ENCODE measurements at places on chromosomes 3 and 15.

GRCh38 chr3:5376761-5377160, 189.3 kb downstream of the EDEM1 start:
- DNase-seq: no peak

DNA sequence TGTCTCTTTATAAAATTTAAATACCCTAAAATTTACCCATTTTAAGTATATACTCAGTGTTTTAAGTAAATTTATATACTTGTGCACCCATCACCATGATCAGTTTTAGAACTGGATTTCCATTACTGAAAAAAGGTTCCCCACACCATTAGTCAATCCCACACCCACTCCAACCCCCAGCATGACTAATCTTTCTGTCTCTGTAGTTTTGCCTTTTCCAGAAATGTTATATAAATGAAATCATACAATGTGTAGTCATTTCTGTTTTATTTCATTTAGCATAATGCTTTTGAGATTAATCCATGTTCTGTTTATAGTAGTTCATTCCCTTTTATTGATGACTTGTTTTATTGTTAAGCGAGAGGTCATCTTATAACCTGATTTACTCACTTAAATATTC, 66.1 kb upstream of the LIMD1 start:
- no peak for DNase-seq

- no peak for DNase-seq
Measured at GRCh38 chr3:136151219-136151618, 44.9 kb downstream of the MSL2 start.

DNA sequence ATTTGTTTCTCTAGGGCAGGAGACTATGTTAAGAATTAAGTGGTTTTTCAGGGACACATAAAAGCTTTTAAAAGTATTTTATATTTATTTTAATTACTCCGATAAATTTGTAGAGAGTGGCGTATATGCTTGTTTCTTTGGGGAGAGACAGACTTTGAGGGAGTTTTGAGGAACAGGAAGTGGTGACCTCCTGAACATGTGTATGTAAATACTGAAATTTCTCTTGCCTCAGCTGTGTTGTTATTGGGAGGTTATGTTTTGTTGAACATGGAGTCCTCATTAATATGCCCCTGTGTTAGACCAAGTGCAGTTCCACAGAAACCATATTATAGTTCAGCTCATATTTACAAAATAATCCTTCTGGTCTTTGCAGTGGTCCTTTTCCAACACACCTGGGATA, 41.8 kb upstream of the UTS2B start:
- DNase-seq: no peak

GRCh38 chr3:105579439-105579838, 212.7 kb downstream of the ALCAM start:
- DNase-seq: no peak

DNA sequence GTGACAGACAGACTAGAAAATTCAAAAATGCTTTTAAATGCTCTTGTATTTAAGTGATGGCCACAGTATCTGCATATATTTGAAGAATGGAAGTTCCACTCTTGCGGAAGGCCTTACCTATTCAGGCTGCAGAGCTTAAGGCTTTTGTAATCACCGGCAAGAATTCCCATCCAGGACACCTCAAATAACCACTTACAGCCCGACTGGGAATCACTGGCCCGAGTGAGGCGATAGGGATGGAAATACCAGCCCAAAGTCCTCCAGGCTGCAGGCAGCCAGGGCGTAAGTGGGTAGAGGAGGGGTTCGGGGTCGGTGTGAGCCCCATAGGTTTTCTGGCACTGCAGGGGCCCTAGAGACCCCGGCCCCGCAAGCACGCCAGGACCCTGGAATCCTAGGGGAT, 9.5 kb downstream of the CMTM7 start:
- no peak for DNase-seq

- DNase-seq: no peak
Measured at GRCh38 chr3:148759430-148759829, 61.7 kb downstream of the AGTR1 start.

DNA sequence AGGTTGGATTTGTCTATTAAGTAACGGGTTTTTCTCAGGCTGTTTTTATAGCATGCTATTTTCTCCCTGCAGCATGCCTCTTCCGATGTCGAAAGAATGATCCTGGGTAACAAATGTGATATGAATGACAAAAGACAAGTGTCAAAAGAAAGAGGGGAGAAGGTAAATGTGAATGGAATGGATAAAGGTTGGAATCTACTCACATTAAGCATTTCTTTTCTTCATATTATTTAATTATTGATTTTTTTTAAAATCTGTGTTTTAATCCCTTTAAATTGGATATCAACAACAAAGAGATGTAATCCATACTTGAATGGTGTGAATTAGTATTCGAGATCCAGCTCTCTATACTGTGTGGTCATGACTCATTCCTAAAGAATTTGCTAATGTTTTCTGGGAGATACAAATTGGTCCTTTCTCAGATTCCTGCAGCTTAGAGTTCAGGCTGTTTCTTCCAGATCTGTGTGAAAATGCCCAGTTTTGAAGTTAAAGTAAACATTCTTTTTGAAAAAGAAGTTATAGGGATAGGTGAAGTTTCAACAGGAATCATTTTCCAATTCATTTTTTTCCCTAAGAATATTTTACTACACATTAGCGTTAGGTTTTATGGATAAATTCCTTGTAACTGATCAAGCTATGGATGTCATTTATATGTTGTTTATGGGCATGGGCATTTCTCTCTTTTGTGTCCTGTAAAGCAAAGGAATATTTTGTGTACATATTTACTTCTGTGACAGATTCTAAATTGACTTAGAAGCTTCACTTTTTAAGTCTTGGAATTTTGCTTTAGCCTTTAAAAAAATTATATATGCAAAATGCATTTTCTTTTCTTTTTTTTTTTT, 20.8 kb upstream of the APH1B start:
- DNase-seq: no peak

DNA sequence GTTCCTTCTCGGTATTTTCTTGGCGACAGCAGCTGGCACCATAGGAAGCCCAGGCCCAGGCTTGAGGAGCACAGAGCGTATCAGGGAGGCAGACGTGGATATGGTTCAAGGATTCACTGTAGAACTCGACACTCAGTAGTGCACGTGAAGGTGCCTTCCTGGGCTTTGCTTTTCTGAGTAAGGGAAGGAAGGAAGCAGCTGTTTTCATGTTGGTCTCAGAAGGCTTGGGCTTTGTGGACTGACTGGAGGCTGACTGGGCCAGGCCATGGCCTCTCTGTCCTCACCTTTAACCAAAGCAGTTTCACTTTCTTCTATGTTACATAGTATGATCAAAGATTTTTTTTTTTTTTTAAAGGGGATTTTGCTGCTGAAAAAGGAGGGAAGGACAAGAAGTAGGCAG, 6.9 kb upstream of the GHRL start:
- DNase-seq: no peak

DNA sequence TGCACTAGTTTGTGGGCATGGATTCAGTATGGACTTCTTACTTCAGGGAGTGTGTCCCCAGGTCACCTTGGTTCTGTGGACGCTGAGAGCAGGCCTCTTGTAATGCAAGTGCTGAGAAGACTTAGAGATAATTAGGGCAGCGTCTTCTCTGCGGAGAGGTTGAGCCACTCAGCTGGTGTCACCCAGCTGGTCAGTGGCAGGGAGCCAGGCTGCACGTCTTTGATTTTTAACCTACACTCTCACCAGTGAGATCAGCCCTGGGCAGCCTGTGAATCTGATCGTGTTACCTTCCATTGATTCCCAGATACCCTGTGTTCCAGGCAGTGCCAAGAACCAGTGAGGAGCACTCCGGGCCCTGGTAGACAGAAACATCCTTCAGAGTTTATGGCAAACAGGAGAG, 92.6 kb downstream of the SLCO3A1 start:
- DNase-seq: no peak

DNA sequence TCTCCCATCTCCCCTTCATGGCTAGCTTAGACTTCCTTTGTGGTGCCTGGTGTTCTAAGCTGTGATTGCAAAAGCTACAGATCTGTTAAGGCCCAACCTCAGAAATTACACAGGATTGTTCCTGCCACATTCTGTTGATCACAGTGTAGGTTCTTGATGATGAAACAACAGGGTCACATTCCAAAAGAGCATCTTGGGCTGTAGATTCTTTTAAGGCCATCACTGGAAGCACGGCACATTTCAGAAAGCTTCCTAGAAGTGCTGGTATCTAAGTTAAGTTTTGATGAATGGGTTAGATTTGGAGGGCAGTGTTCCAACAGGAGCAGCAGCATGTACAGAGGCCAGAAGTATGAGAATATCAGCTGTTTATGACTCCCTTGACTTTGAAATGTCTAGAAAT, 107.5 kb upstream of the SKOR1 start:
- DNase-seq: no peak

- no peak for DNase-seq
Measured at GRCh38 chr3:133040696-133041523, 2.7 kb downstream of the TMEM108 start.

DNA sequence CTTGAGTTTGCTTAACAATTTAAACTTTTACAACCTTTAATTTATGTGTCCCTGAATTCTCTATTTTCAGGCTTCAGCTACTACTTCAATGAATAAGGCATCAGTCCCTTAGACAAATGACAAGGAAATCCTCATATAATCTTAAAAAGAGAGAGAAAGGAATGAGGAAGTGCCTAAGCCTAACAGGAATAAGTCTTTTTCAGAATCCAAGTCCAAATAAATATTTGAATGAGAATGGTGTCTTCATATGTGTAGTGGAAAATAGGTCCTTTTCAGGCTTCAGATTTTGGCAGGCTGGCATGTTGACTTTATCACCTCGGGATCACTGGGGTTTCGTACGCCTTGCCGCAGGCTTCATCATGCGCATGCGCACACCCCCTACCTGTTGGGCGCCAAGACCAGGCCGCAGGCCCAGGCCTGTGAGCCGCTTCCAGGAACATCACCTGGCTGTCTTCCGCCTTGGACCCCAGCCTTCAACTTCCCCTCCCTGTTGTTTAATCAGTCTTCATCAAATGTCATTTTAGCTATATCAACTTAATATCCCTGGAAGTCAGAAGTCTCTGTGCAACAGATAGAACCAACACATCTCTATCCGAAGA, 334.5 kb downstream of the SOX2 start:
- DNase-seq: no peak

DNA sequence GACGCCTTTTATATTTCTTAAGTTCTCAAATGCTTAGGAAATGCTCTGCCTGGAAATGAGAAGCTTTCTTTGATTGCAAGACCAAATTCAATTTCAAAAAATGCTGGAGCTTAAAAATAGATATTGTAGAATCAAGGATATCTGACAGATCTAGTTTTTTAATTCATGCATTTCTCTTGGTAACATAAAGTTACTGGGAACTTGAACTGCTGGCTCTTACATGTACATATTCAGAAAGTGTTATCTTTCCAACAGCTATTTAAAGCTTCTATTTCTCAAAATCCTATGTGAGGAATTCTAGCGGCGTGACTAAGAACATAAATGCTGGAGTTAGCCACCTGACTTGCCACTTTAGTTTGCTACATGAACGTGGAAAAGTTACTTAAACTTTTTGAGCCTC, 109.3 kb downstream of the C3orf38 start:
- no peak for DNase-seq

- DNase-seq: no peak
Measured at GRCh38 chr3:5122741-5123706, 932 bp downstream of the ARL8B start.

- DNase-seq: no peak
Measured at GRCh38 chr3:156579427-156579851, 24.5 kb upstream of the SSR3 start.

GRCh38 chr15:63263519-63263918, 13.9 kb upstream of the APH1B start:
- DNase-seq: no peak

DNA sequence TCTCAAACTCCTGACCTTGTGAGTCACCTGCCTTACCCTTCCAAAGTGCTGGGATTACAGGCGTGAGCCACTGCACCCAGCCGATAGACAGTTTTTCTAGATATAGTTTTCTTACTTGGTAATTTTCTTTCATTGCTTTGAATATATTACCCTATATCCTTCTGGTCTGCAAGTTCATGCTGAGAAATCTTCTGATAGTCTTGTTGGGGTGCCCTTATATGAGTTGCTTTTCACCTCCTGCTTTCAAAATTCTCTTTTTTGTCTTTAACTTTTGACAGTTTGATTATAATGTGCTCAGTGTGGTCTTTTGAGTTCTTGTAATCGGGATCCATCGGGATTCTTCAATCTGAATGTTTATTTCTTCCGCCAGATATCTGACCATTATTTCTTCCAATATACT, 217.3 kb downstream of the GREM1 start:
- no peak for DNase-seq

DNA sequence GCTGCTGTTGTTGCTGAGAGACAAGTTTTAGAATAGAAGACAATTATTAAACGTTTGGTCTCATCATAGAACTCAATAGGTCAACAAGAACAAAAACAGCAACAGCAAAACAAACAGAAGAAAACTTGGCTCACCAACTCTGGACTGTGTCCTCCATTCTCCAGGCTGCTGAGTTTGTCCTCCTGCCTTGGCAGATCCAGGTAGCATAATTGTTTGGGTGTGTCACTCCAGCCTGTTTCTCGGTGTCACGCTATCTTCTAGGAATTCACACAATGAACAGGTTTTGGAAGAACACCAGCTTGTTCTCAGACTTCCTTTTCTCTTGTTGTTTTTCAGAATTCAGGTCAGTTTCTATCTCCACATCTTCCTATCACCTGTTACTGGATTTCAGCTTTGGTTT, 34.7 kb downstream of the ARRDC4 start:
- no peak for DNase-seq

GRCh38 chr3:138070006-138070405, 45.4 kb downstream of the DZIP1L start:
- DNase-seq: no peak

GRCh38 chr3:10204921-10205320, 40.2 kb downstream of the IRAK2 start:
- DNase-seq: no peak

- DNase-seq: no peak
Measured at GRCh38 chr15:66713843-66714508, 11.9 kb downstream of the SMAD6 start.

DNA sequence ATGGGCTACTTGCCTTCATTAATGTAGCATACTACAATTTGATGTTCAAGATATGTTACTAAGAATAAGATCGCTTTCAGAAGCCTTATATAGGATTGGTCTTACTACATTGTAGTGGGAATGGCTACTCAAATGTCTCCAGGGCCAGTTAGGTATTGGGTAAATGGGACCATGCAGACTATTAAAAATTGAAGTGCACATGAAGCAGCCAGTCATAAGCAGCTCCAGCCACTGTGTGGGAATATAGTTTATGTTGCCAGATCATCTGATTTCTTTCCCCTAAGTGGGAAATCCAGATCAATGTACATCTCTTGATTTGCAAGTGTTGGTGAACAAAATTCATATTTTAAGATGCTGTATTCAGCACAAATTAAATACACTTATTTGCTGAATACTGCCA, 5.1 kb downstream of the CTNNB1 start:
- DNase-seq: no peak

DNA sequence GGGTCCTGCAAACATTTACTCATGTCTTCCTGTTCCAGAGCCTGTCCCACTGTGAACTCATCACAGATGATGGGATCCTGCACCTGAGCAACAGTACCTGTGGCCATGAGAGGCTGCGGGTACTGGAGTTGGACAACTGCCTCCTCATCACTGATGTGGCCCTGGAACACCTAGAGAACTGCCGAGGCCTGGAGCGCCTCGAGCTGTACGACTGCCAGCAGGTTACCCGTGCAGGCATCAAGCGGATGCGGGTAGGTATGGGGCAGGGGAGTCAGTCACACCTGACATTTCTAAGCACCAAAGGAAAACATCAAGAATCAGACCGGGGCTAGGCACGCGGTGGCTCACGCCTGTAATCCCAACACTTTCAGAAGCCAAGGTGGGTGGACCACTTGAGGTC, 56.3 kb downstream of the UBP1 start:
- no peak for DNase-seq

GRCh38 chr3:177244606-177245005, 47.3 kb upstream of the TBL1XR1 start:
- no peak for DNase-seq
